ENCODE measurements at places on chromosomes 7 and 10. TPM values are rescaled to one million over a fixed set of nuclear protein-coding genes. Genes with fewer than 3 reads are reported as not detected.

Gene UBTD1
- 1.1 TPM for total RNA-seq

Gene ACTR3C
- total RNA-seq = 4.6 TPM

Gene SEC24C
- total RNA-seq = 88.9 TPM

Gene NUTM2A
- total RNA-seq = 0.71 TPM

Gene MYL7
- not detected for total RNA-seq

All from activated CD8-positive, alpha-beta T cell treated with anti-CD3 and anti-CD28 coated beads, Interleukin-2, amount 10 ng/mL, durations not matched to agents 7 days and 5 days (primary cell).